ENCODE measurements at places on chromosomes 3 and 15.

GRCh38 chr3:195839260-195840010 lies 27.7 kb upstream of the MUC4 start:
- no peak for DNase-seq

- no peak for DNase-seq
Observed at GRCh38 chr3:183028416-183028815, 48.1 kb upstream of the DCUN1D1 start.

DNA sequence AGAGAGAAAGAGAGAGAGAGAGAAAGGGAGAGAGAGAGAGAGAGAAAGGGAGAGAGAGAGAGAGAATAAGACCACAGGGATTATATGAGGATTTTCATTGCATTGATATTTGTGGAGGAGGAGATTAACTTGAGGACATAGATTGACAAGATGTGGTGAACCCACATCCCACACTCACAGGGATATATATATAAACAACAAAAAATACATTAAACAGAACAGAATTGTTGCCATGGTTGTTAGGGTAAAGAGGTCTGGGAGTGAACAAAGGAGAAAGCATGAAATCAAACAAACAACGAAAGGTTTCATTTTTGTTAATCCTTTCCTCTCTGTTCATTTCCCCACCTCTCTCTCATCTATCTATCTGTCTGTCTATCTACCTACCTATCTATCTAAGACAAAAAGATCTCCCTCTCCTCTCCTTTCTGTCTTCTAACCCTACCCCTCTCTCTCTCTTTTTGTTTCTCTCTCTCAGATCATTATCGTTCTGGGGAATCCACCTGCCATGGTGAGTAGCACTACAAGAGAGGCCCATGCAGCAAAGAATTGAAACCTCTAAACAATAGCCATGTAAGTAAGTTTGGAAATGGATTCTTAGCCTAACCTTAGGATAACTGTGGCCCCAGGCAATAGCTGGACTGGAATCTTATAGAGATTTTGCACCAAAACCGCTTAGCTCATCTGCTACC lies 280.9 kb downstream of the RAP2B start:
- no peak for DNase-seq

DNA sequence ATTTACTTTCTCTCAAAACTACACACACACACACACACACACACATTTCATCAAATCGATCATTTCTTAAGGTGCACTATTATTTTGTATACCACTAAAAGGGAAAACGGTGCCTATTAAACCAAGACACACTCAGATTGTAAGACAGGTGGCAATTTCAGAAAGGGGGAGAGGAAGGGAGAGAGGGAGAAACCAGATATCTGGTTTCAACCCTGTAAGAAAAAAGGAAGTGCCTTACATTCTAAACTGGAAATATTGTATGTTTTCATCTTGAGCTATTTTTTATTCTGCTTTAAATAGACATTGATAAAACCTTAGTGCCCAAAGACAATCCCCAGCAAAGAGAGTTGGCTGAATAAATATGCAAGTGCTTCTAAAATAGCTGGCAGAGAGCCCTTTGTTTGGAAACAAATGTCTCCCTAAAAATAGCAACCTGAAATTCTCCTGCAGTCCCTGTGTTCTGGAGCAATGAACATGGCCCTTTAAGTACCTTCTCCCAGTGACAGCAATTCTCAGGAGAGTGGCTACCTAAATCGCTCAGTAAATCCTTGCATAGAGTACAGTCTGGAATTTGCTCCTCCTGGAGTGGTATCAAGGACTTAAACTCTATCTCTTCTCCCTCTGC lies 85.7 kb downstream of the RARB start:
- no peak for DNase-seq

DNA sequence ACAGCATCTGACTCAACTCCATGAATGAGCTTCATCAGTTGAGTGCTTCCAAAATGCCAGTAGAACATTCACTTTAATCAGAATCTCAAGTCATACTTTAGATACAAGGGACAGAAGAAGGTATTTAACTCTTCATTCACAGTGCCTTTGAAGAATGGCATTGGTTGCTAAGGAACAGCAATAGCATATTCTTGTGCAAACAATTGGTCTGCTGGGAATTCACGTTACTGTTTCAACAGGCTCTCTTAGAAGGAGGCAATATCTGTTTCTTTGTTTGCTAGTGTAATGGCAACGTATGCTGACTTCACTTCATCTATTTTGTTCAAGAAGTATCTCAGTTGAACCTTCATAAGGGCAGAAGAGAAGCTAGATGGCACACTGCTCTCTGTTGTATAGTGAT lies 113.9 kb downstream of the TMEM108 start:
- DNase-seq = no peak

DNA sequence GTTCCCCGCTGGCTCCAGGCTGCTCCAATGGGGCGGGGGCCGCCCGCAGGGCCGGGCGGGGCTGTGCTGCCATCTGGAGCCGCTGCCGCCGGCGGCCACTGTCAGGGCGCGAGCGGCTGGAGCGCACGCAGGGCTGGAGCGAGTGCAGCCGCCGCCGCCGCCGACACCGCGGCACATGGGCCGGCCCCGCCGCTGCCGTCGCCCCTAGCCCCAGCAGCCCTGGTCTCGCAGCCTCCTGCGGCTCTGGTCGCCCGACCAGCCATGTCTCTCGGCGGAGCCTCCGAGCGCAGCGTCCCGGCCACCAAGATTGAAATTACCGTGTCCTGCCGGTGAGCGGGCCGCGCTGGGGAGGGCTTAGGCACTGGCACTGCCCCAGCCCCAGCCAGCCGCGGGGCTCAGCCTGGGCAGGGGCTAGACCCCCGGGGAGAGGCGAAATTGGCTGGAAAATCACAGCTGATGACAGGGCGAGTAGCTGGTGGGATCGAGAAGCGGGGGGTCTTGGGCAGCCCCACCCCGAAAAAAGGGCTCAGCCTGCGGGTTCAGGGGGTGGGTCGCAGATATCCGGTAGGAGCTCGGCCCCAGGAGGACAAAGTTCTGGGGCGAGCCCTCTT lies at the start of gene CPNE9:
TSS of gene CPNE9 (plus strand) at position 98 of the 611 bp plus-strand sequence. CDS start at position 262, 164 bp downstream.
- no peak for DNase-seq

DNA sequence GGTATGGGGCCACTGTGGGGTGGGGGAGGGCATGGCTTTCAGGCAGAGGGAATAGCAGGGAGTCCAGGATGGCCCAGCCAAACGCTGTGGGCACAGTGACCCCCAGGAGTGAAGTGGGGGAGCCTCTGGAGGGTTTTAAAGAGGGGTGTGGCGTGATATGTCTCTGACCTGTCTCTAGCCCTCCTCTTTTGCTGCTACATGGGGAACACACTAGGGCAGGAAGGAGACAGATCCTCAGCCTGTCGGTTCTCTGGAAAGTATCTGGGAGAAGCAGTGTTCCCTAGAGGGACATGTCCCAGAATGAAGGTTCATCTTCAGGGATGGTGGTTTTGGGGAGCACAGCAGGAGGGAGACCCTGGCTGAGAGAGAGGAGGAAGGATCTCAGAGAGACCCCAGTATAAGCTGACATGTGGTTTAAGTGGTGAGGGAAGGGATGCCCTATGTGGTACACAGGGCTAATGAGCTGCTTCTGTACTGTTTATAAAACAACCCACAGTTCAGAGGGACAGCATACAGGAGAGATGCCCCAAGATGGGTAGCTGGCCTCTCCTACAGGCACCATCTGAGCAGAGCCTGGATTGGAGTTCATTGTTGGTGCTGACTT lies 37.7 kb downstream of the TRIM71 start:
- no peak for DNase-seq

DNA sequence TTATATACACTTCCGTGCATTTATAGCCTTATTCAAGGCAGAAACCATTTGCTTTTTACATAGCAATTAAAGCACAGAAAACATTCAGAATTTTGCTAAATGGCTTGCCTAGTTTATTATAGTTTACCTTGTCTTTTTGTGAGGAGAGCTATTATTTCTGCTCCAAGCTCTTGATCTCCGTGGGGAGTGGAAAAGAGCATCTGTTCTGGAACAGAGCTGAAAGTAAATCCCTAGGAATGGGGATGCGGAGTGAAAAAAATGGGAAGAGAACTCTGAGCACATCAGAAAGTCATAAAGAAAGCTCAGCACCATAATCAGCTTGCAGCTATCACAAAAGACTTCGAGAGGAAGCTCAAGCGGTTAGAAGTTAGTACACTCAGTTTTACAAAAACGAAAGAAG lies 1006.7 kb downstream of the ROBO2 start:
- no peak for DNase-seq

GRCh38 chr3:172542999-172543398 lies 19.8 kb upstream of the TNFSF10 start:
- DNase-seq = no peak

All from ovary (tissue), 10 donors.